Activated CD4-positive, alpha-beta T cell treated with anti-CD3 and anti-CD28 coated beads, Interleukin-2, amount 10 ng/mL, durations not matched to agents 24 days and 14 days (primary cell): ENCODE measurements at places on chromosomes 3 and 15. TPM values are rescaled to one million over a fixed set of nuclear protein-coding genes. Genes with fewer than 3 reads are reported as not detected.

The GOLGA8T gene
- not detected in 2 replicates for total RNA-seq

The SYNPR gene
- total RNA-seq = not detected in 2 replicates

The WDR93 gene
- not detected in 2 replicates for total RNA-seq

The ELL3 gene
- total RNA-seq = 1.2 and 1.3 TPM in 2 replicates
